Activated T-cell treated with anti-CD3 and anti-CD28 coated beads, Interleukin-2, amount 50 U/mL, for 24 hours (primary cell): ENCODE measurements at places on chromosomes 11 and 22.

GRCh38 chr11:107203656-107204055 lies 185.4 kb upstream of the GUCY1A2 start:
- no peak for DNase-seq
- H3K4me1 ChIP-seq, result no peaks in the 10 kb centered on the region
- H3K27me3 ChIP-seq, result no peaks in the 10 kb centered on the region
- no peak overlapping the region for H3K4me3 ChIP-seq
- H3K27ac ChIP-seq, result no peak overlapping the region

DNA sequence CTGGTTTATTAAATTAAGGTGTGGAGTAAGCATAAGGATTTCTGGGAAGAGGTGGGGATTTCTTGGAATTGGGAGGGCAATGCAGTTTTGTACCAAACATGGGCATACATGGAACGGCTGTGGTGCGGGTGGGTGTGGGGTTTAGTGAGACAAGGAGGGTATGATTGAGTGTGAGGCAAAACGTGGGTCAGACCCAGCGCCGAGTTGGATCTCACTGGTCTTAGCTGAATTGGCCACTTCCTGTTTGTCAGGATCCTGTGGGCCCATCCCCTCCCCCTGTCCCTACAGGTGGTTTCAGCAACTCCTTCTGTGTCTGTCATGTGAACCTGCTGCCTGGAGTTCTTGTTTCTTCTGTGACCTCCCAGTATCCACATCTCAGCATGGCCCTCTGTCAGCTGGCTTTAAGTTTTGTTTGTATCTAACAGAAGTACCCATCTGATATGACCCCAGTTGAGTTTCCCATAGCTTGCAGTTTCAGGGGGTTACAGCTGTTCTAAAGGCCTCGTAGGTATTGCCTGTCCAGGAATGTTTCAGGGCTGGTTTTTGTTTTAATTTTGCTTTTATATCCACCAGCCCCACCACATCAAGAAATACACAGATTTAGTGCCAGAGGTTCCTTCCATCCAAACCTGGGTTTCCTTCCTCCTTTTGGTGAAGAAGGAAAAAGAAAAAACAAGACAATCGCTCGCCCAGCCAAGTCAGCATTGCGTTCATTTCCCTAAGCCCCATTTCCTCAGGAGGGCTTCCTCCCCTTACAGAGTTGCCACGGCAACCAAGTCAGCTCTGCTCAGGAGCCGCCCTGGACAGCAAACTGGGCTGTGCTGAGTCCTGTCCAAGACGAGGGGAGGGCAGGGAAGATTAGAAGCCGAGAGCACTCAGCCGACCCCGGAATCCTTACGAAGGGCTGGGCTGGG lies 6.0 kb downstream of the APOL1 start:
- H3K27ac ChIP-seq, result peak overlapping the region; percentile 86
- H3K4me1 ChIP-seq, result peaks cover 54% of the 10 kb centered on the region
- no peaks in the 10 kb centered on the region for H3K27me3 ChIP-seq

GRCh38 chr11:43825217-43825816 lies 55.3 kb upstream of the ALKBH3 start:
- H3K36me3 ChIP-seq, result peaks cover 32% of the 10 kb centered on the region

DNA sequence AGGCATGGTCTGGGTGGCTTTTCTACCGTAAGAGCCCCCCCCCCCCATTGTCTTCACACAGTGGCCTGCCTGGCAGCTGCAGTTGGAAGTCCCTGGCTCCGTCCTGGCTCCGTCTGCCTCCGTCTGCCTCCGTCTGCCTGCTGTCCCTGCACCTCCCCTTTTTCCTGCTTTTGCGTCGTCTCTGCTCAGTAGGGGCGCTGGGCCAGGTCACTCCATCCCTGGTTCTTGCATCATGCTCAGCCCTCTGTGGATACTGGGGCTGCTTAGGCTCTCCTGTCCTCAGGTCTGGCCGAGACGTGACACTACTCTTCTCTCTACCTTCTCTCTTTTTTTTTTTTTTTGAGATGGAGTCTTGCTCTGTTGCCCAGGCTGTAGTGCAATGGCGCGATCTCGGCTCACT lies 27.8 kb downstream of the AP2A2 start:
- no peak overlapping the region for H3K4me3 ChIP-seq
- DNase-seq, result no peak
- peaks cover 31% of the 10 kb centered on the region for H3K4me1 ChIP-seq
- peaks cover 50% of the 10 kb centered on the region for H3K36me3 ChIP-seq

GRCh38 chr11:113926273-113927197 lies 21.9 kb downstream of the HTR3B start:
- H3K27ac ChIP-seq, result no peak overlapping the region
- no peak overlapping the region for H3K4me3 ChIP-seq
- no peaks in the 10 kb centered on the region for H3K4me1 ChIP-seq
- peaks cover 29% of the 10 kb centered on the region for H3K27me3 ChIP-seq
- no peak for DNase-seq
- H3K36me3 ChIP-seq, result no peaks in the 10 kb centered on the region

GRCh38 chr22:46093796-46094195 lies 56.5 kb upstream of the PPARA start:
- H3K4me1 ChIP-seq, result no peaks in the 10 kb centered on the region
- no peak overlapping the region for H3K4me3 ChIP-seq
- DNase-seq, result no peak

DNA sequence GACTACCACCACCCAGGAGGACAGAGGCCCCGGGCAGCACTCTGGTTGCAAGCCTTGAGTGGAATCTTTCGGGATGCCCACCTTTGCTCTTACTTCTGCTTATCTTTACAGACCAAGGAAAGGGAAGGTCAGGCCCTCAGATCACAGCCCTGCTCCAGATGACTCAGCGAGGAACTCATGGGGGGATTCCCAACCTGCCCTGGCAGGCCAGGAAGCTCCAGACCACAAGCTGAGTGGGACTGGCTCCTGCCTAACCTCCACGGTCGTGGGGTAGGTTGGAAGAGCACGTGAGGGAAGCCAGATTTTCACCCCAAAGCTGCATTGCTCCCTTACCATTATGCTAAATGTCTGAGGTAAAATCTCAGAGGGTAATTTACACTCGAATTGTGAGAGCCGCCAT lies 11.8 kb downstream of the TBC1D10A start:
- peak overlapping the region; percentile 92 for H3K27ac ChIP-seq
- H3K4me1 ChIP-seq, result peaks cover 96% of the 10 kb centered on the region
- peak; percentile 61 for DNase-seq
